CD4-positive, alpha-beta T cell treated with Interleukin-10 for 1 hour (primary cell): ENCODE measurements at places on chromosomes 2 and 18.

DNA sequence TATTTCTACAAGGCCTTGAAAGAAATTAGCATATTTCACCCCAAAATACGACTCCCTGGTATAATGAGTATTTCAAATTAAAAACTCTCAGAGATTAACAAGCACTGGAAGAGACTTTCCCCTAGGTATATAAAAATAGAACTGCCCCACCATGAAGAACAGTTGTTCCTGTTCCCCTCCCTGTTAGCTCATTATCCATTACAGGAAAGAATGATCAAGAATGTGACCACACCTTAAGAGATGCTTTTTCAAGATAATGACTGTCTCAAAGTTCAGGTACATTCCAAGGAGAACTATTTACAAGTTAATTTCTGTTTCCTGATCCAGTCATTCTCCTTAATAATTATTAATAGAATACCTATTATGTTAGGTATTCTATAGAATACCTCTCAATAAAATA is 1220.6 kb upstream of the CDH2 start:
- no peak for DNase-seq

DNA sequence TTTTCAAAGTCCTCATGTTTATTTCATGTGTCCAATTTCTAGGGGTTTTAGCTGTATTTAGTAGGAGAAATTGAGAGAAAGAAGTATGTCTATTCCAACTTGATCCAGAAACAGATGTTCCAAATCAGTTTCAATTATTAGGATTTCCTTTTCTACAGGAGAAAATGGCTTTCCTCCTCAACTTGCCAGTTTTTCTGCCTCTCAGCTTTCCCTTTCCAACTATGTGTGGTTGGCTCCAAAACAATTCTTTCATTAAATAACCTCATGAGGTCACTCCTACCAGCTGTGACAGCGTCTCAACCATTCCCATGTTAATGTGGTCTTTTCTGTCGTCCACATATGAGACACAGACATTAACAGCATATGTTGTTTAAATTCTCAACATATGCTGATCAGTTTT is 13.1 kb downstream of the XIRP2 start:
- DNase-seq: no peak

GRCh38 chr18:28158083-28158581 is 18.8 kb downstream of the CDH2 start:
- DNase-seq: no peak

DNA sequence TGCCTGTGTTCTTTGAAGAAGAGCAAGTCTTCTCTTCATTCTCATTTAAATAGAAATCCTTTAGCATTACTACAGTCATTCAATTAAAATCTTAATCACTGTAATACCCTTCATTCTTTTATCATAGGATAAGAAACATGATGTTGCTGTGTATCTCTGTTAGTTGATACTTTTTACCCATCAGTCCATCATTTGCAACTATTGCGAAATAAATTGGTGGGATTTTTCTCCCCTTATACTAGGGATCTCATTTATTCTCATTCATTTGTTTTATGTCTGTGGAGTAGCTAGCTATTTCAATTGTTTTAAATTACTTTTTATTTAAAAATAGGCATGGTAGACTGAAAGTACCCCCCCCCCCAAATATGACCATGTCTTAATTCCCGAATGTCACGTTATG is 235.3 kb downstream of the KIAA1328 start:
- no peak for DNase-seq
